Endothelial cell of umbilical vein (primary cell): ENCODE measurements at places on chromosomes 7 and 10. TPM values are rescaled to one million over a fixed set of nuclear protein-coding genes. Genes with fewer than 3 reads are reported as not detected.

MKI67 gene
- total RNA-seq, result 101 and 125 TPM in 2 replicates

CPVL gene
- total RNA-seq, result not detected in 2 replicates

CARD11 gene
- 32.0 and 41.8 TPM in 2 replicates for total RNA-seq

ANKRD61 gene
- total RNA-seq, result 0.35 and 0.53 TPM in 2 replicates

TRIM4 gene
- 19.1 and 22.1 TPM in 2 replicates for total RNA-seq

AKR1C4 gene
- not detected in 2 replicates for total RNA-seq

TMEM176A gene
- not detected in 2 replicates for total RNA-seq

DNA sequence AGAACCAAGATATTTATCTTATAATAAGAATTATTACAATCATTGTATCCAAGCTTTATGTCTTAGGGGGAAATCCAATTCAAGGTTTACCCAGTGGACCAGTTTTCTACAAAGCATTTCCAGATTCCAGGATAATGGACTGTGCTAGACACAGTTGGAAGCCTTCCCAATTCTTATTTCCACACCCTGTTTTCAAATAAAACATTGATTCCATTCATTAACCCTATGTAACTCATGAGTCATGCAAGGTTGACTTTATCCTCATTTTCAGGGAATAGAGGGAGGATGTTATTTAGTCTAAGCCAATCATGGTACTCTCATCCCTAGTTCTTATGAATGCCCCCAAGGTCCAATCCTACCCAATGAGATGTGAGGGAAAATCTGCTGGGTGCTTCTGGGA is 145.7 kb downstream of the RNLS start:
- no peak for DNase-seq

DNA sequence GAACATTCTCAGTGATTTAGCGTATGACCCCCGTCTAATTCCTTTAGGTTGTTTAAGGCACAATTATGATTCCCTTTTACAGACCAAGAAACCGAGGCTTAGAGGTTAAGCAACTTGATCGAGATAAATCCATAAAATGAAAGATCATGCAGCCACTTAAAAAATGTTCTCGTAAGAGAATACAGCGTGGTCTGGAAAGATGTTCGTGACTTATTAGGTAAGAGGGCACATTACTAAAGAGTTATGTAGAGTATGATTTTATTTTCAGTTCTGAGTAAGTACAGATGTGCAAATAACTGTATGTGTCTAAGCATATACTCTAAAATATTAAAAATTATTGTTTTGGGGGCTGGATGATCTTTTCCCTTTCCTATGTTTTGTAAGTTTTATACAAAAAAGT is 575.1 kb downstream of the PARD3 start:
- DNase-seq, result no peak

GRCh38 chr7:116561697-116562483 is 37.1 kb downstream of the CAV1 start:
- DNase-seq, result no peak

DNA sequence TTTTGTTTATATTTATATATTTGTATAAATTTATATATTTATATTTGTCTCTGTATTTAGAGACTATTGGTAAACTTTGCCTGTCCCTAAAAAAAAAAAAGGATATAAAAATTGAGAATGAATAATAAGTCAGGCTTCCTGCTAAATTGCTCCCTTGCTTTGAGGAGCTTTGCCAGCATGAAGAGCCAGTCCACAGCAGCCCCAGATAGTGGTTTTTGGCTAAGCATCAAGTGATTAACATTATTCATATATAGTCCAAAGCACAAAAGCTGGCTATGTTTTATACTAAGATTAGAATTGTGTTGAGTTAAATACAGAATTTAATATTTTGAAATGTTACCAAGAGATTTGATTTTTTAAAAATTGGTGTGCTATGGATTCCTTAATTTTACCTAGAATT is 264.9 kb upstream of the FERD3L start:
- no peak for DNase-seq

DNA sequence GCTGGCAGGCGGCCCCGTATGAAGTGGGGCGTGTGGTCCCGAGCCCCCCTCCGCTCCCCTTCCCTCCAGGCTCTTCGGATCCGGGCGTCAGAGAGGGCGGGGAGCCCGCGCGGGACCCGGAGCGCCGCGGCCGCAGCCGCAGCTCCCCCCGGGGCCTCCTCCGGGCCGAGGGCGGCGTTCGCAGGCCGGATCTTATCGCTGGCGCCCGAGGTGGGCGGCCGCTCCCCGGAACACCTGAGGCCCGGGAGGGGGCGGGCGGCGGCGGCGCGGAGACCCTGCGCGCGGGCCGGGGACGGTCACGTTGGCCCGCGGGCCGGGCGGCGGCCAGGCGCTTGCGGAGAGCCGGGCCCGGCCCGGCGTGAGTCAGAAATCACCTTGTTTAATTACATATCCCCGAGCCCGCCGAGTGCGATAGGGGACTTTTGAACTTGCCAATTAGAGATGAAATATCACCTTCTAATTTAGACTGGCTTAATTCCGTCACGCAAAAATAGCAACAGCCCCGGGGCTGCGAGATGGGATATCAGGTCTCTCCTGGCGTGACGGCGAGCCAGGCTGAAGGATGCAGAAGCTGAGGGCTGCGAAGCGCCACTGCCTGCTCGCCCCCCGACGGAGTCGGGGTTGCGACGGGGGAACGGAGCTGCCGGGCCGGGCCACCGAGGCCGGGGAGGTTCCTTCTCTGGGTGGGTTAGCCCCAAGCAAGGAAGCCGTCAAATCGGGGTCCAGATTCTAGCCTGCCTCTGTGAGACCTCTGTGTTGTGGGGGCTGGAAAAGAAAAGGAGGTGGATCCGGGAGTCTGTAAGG is 43.4 kb downstream of the LDB3 start:
- no peak for DNase-seq

DNA sequence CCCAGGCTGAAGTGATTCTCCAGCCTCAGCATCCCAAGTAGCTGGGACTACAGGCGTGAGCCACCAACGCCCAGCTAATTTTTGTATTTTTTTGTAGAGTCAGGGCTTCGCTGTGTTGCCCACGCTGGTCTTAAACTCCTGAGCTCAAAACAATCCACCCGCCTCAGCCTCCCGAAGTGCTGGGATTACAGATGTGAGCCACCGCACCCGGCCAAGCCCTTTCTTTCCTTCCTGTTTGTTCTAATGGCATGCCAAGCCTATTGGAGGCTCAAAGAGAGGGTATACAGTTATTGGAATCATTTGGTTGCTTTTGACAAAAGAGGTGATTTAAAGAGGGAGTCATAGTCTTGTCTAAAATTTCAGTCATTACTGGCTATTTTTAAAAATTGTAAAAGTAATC is 46.0 kb upstream of the TRIM8 start:
- peak; percentile 30 for DNase-seq

DNA sequence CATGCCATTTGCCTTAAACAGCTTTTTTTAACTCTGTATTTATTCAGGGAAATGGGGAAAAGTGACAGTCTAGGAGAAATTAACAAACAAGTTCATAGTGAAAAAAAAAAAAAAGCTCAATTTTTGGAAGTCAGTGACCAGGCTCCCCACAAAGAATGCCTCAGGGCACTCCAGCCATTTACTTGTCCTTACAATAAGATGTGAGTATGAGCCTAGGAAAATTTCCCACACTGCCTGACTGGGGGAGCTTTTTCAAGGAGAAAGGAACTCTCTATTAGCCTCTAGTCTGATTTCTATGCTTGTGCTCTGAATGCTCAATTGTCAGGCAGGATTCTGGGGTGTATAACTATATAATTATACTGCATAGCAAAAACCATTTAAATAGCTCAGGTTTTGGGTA is 74.9 kb upstream of the NRBF2 start:
- DNase-seq, result no peak

DNA sequence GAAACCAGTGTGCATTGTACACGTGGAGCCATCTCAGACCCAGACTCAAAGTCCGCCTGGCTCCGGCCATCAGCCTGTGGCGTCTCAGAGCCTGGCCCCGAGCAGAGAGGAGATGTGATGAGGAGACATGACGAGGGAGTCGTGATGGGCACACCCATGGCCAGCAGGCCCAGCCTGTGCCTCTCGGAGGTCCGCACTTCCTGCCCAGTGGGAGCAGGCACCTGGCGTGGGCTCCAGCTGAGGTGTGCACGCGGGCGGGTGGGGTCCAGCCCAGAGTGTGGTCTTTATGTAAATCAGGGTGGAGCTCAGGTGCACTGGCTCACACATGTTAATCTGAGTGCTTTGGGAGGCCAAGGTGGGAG is 26.0 kb upstream of the GPR146 start:
- DNase-seq, result no peak

- no peak for DNase-seq
Measured at GRCh38 chr7:101625031-101625791, 3.9 kb downstream of the MYL10 start.

DNA sequence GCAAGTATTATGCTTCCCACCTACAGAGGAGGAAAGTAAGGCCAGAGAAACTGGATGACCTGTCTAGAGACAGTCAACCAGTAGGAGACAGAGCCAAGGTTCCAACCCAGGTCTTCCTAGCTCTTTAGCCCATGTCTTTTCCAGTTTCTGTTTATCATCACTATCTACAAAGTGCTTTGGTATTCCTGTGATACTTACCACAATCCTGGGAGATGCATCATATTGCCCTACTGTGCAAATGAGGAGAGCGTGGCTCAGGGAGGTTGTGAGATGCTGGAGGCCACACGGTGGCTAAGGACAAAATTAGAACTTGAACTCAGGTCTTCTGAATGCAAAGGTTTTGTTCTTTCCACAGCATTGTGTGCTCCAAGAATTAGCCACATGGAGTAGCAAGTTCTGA is 11.2 kb upstream of the PLEKHA1 start:
- no peak for DNase-seq

- no peak for DNase-seq
Measured at GRCh38 chr7:1787241-1787640, 117.2 kb downstream of the ELFN1 start.

GRCh38 chr10:17669185-17669872 is 25.4 kb downstream of the STAM start:
- no peak for DNase-seq

GRCh38 chr10:48439581-48440041 is 133.1 kb downstream of the MAPK8 start:
- DNase-seq, result no peak

- DNase-seq, result no peak
Measured at GRCh38 chr10:17586821-17587234, 30.3 kb downstream of the HACD1 start.

DNA sequence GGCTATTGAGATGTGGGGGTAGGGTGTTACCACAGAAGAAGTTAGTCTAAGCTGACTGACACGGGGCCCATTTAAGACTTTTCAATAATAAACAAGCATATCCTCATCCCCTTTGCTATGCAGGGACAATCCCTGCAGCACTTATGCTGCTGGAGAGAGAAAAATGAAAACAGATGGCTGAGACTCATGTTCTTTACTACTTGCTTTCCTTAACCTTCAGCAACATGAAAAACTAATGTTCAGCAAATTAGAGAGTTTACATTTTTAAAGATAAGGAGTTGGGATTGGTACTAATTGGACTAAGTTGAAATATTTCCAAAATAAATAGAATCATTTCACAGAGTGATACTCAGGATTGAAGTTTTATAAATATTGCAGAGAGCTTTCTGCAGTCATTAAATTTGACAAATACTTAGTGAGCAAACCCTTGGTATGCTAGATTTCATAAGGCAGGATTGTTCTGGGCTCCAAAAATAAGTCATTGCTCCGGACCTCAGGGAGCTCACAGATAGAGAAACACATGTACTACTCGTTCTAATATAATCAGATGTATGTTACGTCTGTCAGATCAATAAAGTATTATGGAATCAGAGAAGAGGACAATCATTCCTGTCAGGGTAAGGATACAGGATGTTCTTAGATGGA is 147.1 kb upstream of the LRRN3 start:
- no peak for DNase-seq

DNA sequence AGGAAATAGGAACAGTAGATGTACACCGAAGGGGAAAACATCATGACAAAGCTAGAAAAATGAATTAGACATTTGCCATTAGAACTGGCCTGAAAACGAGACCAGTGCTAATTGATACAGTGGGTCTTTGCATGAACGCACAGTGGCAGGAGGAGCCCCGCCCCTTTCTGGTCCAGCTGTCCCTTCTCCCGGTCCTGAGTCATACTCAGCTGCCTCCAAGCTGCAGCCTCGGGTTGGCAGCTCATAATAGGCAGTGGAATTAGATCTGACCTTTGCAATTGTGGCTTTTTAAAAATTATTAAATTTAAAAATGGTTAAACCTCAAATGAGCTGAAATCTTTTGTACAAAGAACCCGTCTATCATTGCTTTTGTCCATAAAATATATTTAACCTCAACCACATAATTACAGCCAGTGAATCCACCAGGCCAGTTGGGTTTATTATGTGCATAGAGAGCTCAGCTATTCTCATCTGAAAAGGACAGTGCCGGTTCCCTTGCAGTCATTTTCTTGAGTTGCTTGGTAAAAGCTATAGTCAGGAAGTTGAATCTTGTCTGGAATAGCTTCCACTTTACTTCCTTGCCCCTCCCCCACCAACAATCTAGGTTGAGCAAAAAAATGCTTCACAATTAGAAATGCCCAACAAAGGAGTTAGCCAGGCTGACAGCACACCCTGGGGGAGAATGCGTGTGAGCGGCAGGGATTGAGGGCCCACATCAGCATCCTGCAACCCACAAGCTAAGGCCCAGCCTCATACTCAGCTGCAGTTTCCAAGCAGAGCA is 147.1 kb downstream of the BUB3 start:
- peak; percentile 4 for DNase-seq

- DNase-seq, result no peak
Measured at GRCh38 chr10:71035511-71036296, 147.3 kb upstream of the PCBD1 start.

- DNase-seq, result no peak
Measured at GRCh38 chr7:141227454-141227853, 153.6 kb downstream of the TMEM178B start.

- DNase-seq, result no peak
Measured at GRCh38 chr10:131674130-131674529, 226.7 kb upstream of the PPP2R2D start.

- DNase-seq, result no peak
Measured at GRCh38 chr7:151558575-151558974, 38.9 kb upstream of the RHEB start.

DNA sequence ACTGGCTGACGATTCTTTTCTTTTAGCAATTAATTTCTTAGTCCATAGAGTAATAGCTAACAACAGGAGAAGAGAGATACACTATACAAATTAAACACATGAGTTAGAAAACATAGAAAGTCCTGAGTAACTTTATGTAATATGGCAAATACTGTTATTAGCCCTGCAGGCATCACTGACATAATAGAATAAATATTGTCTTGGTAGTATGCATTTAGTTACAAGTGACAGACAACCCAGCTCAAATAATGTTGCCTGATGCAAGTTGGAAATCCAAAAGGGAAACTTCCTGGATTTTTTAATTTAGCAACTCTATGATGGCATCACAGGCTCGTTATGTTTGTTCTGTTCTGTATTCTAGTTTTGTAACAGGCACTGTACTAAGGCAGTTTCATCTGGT is 95.1 kb downstream of the DKK1 start:
- DNase-seq, result no peak

DNA sequence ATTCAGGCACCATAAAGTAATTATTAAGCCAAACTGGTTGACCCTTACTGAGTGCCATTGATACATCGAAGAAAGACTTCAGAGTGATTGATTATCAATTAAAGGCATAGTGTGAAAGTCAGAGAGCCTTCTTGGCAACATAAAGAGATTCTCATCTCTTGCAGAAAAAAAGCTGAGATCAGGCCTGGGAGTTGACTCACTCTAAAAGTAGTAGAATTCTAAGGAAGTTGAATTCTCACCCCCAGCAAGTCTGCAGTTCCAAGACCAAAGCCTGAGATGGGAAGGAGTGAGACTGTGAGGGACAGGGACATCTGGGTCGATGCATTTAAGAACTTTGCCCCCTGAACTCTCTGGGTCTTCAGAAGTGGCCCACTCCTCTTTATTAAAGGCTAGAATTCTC is 21.6 kb upstream of the ERCC6 start:
- no peak for DNase-seq

- peak; percentile 33 for DNase-seq
Measured at GRCh38 chr10:119197921-119198320, 9.4 kb upstream of the GRK5 start.

GRCh38 chr7:80087771-80088170 is 46.9 kb upstream of the GNAI1 start:
- no peak for DNase-seq
